ENCODE measurements at places on chromosomes 11 and 22.

DNA sequence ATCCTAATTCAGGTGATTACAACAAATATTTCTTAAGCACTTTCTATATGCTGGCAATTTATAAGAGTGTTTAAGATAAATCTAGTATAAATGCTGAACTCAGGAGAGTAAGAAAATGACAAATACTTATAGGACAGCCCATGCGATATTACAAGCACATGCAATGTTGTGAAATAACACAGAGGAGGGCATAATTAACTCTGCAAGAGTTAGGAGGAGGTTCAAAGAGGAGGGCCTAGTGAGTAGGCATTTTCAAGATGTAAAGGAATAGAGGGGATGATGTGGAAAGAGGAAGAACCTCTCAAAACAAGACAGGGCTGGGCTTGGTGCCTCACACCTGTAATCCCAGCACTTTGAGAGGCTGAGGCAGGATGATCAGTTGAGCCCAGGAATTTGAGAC is 37.1 kb upstream of the IL17RA start:
- no peak for DNase-seq

- DNase-seq, result peak; percentile 81
Observed at GRCh38 chr11:78798663-78799062, 224.0 kb upstream of the NARS2 start.

GRCh38 chr11:92107331-92107730 is 117.3 kb upstream of the FAT3 start:
- DNase-seq, result no peak

GRCh38 chr11:129965248-129965647 is 37.4 kb downstream of the PRDM10 start:
- DNase-seq, result no peak

GRCh38 chr22:19178657-19179496 is at the start of gene SLC25A1:
Gene SLC25A1 (minus strand): TSS chr22:19178736. CDS start chr22:19178673, 63 bp downstream.
- DNase-seq, result peak; percentile 73

- DNase-seq, result peak; percentile 68
Observed at GRCh38 chr22:35330258-35330861, 30.7 kb downstream of the TOM1 start.

GRCh38 chr22:49011379-49011768 is 816.3 kb downstream of the BRD1 start:
- no peak for DNase-seq

All from kidney capillary endothelial cell (primary cell).